ENCODE measurements at places on chromosomes 16 and 17.
A peak's percentile ranks its signal among the peaks of the same experiment; 100 is the strongest.

GRCh38 chr16:61419791-61420190 lies 616.4 kb downstream of the CDH8 start:
- peak; percentile 5 for DNase-seq

- DNase-seq, result no peak
These were observed 553 bp upstream of the RAB11FIP4 start for GRCh38 chr17:31390748-31391495.

DNA sequence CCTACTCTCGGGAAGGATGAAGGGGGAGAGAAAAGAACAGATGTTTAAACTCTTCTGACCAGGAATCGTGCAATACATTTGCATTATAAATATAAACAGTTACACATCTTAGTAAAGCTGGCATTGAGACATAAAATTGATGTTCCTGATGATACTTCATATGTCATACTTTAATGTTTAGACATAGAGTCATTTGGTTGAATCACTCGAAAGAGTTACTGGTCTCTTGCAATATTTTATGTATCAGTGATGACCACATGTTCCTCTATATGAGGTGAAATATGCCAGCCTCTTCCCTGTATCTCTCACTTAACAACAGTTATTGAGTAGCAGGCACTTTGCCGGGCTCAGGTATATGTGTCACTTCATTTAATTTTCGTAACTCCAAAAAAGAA lies 49.7 kb upstream of the PMFBP1 start:
- DNase-seq, result no peak

DNA sequence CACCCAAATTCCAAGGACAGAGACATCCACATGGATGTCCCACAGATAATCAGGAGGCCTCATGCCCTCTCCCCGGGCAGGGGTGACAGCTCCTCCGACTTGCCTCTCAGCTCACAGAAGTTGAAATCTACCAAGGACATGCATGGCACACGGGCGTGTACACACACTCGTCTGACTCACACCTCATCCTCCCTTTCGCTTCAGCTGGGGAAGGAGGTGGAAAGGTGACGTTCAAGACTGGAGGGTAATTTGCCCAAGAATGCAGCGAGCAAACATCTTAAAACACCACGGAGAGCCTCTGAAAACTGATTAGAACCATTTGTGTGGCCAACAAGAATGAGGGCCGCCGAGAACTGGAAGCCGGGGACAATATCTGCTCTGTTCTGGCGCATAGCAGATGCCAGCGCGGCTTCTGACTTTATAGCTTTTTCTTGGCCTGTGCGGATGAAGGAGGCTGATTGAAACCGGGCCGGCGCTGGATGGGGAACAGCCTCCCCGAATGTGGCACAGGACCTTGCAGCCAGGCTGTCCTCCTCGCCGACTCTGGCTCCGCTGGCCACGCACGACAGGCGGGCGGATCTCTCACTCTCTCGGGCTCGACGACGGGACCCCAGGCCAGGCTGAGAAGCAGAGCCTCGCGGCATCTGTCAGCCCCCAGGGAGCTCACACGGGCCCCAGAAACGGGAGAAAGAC lies 100.9 kb downstream of the C16orf95 start:
- DNase-seq, result no peak

- no peak for DNase-seq
These were observed 12.2 kb downstream of the RPL19 start for GRCh38 chr17:39212195-39212810.

GRCh38 chr16:12323007-12323758 lies 346.6 kb downstream of the SNX29 start:
- no peak for DNase-seq

DNA sequence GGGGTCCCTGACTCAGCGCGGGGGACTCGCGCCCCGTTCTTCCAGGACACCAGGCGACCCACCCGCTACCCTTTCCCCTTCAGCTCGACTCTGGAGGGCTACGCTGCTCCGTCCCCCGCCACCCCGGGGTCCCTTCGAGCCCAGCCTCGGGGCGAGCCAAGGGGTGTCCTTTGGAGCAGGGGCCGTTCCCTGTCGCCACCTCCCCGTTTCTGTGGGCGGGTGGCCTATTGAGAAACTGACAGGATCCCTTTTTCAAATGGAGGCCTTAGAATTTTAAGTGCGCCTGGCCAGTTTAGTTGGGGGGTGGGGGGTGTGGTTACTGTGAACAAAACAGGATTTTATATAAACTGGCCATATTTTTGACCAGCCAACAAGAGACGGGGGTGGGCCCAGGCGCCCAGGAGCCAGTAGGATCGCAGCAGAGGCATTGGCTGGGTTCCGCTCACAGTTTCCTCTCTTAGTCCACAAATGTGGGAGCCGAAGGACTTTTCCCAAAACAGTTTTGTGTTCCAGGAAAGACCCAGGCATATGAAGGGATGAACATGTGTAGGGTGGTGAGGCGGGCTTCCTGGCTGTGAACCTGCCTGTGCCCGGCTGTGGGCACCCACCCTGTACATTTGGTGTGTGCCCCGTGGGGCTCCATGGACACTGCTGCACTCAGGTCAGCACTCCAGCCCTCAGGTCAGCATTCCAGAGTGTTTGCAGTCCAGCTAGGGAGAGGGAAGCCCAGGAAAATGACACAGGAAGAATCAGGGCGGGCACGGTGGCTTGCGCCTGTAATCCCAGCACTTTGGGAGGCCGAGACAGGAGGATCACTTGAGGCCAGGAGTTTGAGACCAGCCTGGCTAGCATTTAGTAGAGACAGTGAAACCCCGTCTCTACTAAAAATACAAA lies 722 bp upstream of the TIMP2 start:
- DNase-seq, result no peak

- no peak for DNase-seq
These were observed 55.3 kb upstream of the MTSS2 start for GRCh38 chr16:70740914-70741782.

DNA sequence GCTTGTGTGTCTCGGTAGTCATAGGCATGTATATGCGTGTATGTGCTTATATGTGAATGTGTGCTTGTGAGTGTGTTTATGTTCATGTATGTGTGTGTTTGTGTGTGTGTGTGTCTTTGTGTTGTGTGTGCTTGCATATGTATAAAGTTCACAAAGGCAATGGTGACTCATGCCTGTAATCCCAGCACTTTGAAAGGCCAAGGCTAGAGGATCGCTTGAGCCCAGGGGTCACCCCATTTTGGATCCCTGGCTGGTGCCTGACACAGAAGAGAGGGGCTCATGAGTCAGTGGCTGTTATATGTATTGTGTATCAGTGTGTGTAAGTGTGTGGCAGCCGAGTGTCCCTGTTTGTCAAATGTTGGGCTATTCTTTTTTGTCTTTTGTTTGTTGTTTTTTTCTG lies 69.3 kb downstream of the ABCC1 start:
- DNase-seq, result no peak
